CD4-positive, alpha-beta T cell (primary cell): ENCODE measurements at places on chromosomes 16 and 17.
A peak's percentile ranks its signal among the peaks of the same experiment; 100 is the strongest.

GRCh38 chr17:69558796-69559195, 144.3 kb downstream of the MAP2K6 start:
- DNase-seq = no peak

DNA sequence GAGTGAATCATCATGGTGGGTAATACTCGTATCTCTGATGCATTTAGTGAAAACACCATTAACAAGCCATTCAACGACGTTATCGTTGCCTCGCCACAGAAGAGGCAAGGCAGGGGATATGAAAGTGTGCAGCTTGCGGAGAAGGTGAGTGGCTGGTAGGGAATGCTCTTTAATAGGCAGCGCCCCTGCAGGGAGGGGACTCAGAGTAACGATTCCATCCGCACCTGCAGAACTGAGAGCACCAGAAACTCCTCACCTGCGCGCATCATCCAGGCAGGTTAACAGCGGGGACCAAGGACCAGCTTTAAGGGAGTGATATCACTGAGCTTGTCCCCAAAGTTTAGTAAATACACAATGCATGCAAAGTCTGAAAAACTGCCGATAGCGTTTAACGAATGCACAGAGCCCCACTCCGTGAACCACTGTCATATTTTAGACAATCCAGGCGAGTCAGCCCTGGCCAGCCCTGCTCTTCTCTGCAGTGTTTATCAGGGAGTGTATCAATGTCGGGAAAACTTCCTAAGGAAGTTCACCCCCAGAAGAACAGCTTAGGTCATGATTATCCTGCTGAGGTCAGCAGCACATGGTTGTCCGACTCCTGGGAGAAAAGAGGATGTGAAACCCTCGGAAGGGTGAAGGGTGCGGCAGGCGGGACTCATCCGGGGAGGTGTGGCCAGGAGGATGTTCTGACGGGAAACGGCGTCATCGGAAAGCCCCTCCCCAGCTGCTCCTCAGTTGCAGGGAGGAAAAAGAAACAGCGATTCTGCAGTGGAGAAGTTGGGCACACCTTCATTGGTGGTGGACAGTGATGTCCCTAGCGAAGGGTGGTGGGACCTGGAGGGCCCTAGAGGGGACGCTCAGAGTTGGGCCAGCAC, 68.5 kb upstream of the DNAH17 start:
- peak; percentile 37 for DNase-seq

GRCh38 chr17:2892305-2892971, 96.2 kb downstream of the RAP1GAP2 start:
- no peak for DNase-seq

DNA sequence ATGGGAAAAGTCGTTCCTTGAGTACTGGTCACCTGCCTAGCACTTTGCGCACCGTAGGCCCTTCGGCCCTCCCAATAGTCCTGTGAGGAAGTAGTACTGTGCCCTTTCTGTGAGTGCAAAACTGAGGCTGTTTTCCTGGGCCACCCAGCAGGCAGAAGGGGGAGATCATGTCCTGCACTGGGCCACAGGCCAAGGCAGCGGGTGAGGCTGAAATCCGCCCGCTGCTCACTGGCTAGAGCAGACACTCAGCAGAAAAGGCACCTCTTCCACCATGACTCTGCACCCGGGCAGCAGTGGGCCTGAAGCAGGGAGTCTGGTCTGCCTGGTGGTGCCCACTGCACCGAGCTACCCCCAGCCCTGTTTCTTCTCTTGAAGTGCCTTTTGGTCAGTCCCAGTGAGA, 20.2 kb downstream of the METTL22 start:
- DNase-seq = no peak

GRCh38 chr16:89115216-89115861, 21.7 kb downstream of the ACSF3 start:
- DNase-seq = peak; percentile 89

DNA sequence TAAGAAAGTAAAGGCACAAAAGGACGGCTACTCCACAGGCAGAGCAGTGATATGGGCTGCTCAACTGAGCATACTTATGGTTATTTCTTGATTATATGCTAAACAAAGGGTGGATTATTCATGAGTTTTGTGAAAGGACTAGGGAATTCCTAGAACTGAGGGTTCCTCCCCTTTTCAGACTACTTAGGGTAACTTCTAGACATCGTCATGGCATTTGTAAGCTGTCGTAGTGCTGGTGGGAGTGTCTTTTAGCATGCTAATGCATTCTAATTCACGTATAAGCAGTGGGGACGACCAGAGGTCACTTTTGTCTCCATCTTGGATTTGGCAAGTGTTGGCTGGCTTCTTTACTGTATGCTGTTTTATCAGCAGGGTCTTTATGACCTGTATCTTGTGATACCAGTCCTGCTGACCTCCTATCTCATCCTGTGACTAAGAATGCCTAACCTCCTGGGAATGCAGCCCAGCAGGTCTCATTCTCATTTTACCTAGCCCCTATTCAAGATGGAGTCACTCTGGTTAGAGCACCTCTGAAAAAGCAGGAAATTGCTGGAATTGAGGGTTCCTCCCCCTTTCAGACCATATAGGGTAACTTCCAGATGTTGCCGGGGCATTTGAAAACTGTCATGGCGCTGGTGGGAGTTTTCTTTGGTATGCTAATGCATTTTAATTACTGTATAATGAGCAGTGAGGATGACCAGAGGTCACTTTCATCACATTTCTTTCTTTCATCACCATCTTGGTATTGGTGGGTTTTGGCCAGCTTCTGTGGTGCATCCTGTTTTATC, 388.5 kb downstream of the XYLT1 start:
- no peak for DNase-seq

DNA sequence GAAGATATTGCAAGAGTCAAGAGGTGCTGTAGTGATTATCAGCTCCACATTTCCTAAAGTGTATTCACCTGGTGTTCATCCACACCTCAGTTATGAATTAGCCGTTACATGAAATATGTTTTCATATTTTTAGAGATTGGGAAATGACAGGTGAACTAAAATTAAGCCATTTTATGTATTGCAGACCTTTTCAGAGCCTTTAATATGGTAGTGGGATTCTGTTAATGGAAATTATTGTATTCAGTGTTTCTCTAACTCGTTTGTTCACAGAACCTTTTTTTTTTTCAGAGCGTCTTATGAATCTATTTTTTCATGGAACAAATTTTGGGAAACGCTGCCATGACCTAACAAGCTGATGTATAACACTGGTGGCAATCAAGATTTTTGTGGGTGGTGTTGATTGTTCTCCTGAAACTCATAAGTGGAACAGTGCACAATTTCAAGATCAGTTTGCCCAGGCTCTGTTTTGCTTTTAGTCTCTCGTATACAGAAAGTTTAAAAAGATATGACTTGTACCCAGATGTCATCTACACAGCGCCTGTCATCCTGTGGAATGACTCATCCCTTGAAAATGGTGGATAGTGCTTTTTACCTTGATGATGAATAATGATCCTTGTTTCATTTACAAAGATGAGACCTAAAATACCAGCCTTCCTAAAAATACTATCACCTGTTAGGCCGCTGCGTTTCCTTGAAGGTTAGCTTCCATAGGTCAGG, 88.8 kb downstream of the ARHGAP44 start:
- no peak for DNase-seq

DNA sequence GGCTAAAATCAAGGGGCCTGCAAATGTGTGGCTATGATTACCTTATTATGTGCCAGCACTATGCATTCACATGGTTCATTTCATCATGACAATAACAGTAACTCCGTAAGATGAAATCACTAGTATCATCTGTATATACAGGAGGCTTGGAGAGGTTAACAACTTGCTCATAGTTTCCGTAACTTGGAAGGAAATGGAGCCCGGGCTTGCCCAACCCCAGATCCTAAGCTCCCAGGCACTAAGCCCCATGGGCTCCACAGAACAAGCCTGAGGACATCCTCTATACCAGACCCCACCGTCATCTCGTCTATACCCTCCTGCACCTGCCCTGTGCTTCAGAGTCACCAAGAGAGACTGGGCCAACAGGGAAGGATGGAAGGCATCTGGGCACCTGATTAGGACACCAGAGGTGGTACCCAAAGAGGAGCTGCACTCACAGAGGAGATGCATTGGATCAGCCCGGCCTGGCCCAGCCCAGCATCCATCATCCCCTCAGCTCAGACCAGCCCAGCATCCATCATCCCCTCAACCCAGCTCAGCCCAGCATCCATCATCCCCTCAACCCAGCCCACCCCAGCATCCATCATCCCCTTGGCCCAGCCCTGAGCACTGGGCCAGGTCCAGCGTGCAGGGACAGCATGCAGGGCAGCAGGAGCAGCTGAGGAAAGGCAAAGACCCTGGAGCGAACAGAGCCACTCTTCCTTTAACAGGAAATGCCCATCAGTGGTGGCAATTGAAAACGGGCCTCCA, 28.5 kb downstream of the NSMCE1 start:
- DNase-seq = no peak

- no peak for DNase-seq
Observed at GRCh38 chr16:65698791-65699321, 577.0 kb upstream of the CDH11 start.

GRCh38 chr16:64240586-64240985, 881.3 kb downstream of the CDH11 start:
- no peak for DNase-seq

DNA sequence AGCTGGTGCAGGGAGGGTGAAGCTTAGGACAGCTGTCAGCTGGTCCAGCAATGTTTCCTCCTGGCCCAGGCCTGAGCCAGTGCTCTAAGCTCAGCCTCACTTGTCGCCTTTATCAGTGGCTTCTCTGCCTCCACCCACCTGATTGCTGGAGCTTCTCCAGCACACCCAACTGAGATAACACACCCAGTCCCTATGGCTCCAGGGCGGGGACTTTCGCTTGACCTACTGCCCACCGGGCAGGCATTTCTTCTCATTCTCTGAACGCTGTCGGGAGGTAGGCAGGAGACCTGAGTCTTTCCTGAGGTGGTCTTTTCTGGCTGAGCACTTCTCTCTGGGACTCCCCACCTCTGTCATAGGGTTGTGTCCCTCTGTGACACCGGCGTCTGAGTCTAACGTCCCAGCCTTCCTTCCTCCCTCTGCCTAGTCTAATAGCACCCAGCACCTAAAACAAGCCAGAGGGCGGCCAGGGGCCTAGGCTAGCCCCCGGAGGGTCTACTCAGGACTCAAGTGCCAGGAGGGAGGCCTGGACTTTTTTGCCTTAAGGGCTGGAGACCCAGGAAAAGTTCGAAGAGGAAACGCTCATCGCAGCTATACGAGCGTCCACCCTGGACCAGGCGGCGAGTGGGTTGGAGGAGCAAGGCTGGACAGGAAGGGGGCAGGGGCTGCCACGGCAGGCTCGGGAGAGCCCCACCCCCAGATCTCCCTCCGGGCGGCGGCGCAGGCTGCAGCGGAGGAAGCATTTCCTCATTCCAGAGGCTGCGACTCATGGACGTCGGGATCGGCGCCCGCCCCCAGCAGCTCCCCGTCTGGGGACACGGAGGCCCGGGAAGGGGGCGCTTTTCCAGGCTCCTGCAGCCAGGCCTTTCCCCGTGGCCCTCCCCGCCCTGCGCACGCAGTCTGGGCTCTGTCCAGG, 756 bp downstream of the TAX1BP3 start:
- DNase-seq = no peak

- DNase-seq = peak; percentile 17
Observed at GRCh38 chr16:87487361-87487924, 5.4 kb downstream of the ZCCHC14 start.

GRCh38 chr17:49456183-49456965, 38.7 kb upstream of the NGFR start:
- DNase-seq = no peak

- DNase-seq = no peak
Observed at GRCh38 chr16:11180489-11180888, 75.5 kb downstream of the SOCS1 start.

- no peak for DNase-seq
Observed at GRCh38 chr16:15827709-15828343, 29.0 kb downstream of the MYH11 start.

GRCh38 chr16:12504312-12504711, 299.4 kb downstream of the CPPED1 start:
- no peak for DNase-seq

GRCh38 chr16:27779641-27780164, 229.8 kb downstream of the KATNIP start:
- no peak for DNase-seq

- DNase-seq = no peak
Observed at GRCh38 chr17:17414341-17414805, 62.4 kb upstream of the MED9 start.

- DNase-seq = no peak
Observed at GRCh38 chr16:79401157-79401556, 199.4 kb downstream of the MAF start.

- DNase-seq = no peak
Observed at GRCh38 chr16:12188061-12188934, 211.8 kb downstream of the SNX29 start.

- no peak for DNase-seq
Observed at GRCh38 chr17:65305116-65305515, 167.9 kb downstream of the RGS9 start.

DNA sequence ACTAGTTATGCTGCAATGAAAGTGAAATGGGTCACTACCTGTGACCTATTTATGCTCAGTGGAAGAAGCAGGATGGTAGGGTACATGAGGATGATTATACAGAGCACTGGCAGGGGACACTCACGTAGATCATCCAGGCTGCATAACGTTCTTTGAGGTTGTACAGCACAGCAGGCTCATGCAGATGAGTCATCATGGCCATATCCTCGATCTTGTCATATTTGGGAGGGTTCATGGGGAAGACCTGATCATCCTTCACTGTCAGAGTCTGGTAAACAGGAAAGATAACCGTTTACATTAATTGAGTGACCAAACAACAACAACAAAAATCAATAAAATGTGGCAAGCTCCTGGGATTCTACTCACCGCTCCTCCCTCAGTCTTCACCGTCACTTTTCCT, 2.1 kb downstream of the MYH2 start:
- no peak for DNase-seq

DNA sequence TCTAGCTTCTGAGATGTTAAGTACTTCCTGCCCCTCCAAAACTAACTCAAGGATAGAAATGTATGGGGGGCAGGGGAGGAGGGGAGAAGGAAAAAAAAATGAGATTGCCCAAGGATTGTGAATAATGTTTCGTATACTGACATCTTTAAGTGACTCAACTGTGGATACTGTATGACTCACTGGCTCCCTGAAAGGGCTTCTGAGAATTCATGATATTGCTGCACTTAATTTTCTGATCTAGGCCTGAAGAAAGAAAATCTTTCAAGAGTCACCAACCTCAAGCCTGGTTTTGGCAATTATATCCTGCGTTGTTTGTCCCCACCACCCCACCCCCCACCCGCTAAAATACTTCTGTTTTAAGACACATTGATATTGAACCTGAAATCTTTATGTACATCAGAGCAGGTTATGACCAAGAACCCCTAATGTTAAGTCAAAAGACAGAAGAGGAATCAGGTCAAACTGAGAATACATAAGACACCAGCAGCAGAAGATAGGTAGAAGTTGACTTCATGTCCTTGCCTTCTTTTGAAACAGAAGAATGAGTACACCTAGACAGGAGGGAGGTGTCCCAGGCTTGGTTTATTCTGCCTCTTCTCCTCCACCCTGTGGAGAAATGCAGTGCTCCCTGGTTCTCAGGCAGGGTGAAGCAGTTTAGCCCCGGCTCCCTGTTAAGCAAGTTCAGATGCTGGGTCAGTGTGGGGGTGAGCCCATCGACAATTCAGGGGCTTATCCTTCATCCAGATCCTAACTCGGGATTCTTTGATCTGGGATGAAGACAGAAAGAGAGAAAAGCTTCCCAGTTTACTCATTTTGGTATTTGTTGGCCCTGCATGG, 3.3 kb upstream of the FBXL20 start:
- DNase-seq = no peak

- DNase-seq = no peak
Observed at GRCh38 chr17:76013377-76013932, 12.8 kb downstream of the CDK3 start.
